Suppressor macrophage treated with lipopolysaccharide for 1 hour (primary cell): ENCODE measurements at places on chromosomes 5 and 9.

DNA sequence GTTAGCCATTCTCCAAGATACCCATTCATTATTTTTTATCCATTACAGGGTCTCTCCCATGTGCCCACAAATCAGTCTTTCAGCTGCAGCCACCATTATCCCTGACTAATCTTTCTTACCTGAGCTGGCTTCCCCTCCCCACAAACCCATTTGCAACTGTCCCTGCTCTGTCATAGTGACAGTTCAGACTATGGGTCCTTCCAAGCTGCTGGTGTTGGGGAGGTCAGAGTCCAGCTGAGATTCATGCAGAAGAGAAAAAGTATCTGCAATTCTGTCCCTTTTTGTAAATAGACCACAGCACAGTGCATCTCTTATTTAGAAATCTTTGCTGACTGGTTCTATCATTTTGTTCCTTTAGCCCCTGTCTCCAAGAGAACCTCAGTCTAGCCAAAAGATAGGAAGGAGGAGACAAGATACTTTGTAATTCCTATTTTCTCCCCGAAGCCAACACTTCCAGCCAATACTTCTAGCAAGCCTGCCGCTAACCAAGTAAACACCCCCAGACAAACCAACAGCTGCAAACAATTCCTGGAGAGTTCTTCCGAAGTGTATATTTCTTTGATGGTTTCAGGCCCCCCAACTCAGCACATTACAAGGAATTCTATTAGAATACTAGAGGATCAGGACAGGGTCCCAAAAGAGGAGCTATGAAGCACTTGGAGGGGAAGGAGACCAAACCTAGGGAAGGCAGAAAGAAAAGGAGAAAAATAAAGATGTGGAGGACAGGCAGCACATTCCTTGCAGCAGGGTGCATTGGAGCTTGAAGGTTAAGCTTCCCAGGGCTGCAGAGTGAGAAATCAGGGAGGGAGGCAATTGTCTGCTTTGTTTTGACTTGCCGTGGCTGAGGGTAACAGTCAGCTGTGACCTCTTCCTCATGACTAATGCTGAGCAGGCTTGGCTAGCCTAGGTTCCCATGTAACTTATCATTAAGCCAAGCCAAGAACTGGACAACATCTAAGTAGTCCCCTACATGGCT, 148.5 kb downstream of the SGCD start:
- no peak for DNase-seq

- no peak for DNase-seq
Observed at GRCh38 chr5:160966921-160967320, 114.9 kb upstream of the ATP10B start.

GRCh38 chr9:115649991-115650472, 503.6 kb upstream of the PAPPA start:
- DNase-seq, result no peak

GRCh38 chr9:4117835-4118610, 181.8 kb downstream of the GLIS3 start:
- no peak for DNase-seq

GRCh38 chr5:164742025-164742424, 1236.6 kb downstream of the MAT2B start:
- DNase-seq, result no peak

- DNase-seq, result no peak
Observed at GRCh38 chr5:40549616-40550015, 130.1 kb upstream of the PTGER4 start.

DNA sequence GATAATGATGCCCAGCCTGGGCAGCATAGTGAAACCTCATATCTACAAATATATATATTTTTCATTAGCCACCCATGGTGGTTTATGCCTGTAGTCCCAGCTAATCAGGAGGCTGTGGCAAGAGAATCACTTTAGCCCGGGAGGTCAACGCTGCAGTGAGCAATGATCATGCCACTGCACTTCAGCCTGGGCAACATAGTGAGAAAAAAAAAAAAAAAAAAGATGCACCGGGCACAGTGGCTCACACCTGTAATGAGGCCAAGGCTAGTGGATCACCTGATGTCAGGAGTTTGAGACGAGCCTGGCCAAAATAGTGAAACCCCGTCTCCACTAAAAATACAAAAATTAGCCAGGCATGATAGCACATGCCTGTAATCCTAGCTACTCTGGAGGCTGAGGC, 50.2 kb upstream of the ADRA1B start:
- no peak for DNase-seq

DNA sequence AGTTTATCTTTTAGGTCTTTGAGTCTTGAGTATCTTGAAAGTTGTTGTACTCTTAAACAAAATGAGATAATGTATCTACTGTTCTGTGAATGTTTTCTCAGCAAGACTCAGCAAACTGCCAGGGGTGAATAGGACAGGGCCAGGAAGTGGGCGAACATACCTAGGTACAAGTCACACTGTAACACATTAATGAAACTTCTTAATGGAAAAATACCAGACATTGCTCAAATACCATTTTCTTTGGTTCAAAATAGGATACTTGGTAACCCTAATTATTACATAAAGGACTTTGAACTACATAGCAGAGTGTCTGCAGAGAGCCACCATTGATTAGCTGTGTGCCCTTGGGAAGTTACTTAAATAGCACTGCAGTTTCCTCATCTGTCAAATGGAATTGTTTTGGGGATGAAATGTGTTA, 197.5 kb downstream of the ARHGEF28 start:
- no peak for DNase-seq

- no peak for DNase-seq
Observed at GRCh38 chr5:33887268-33887667, 4.5 kb downstream of the ADAMTS12 start.

GRCh38 chr5:54217826-54218503, 92.4 kb downstream of the ARL15 start:
- peak; percentile 59 for DNase-seq

- no peak for DNase-seq
Observed at GRCh38 chr5:154518438-154518867, 40.4 kb upstream of the HAND1 start.
